K562 (cell line): ENCODE measurements at places on chromosomes 3 and 15.

DNA sequence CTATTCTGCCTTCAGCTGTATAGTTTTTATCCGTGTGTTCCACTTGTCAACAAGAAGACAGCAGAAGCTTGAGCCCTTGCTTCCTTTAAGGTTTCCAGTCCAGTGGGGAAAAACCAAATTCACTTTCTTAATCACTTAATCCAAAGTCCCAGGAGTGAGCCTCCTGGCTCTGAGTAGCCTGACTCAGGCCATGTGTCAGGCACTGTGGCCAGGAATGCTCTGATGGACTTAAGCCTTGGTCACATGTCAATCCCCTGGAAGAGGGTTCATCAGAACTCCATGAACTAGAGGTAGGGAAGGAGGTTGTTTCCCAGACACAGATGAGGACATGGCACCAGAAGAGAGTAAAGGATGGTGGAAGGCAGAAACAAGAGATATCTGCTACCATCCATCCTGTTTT is 8.8 kb downstream of the VIPR1 start:
- DNase-seq, result no peak

- DNase-seq, result no peak
Observed at GRCh38 chr3:15452961-15453360, 25.6 kb downstream of the EAF1 start.

- no peak for DNase-seq
Observed at GRCh38 chr3:141348837-141349236, 19.5 kb upstream of the ZBTB38 start.

DNA sequence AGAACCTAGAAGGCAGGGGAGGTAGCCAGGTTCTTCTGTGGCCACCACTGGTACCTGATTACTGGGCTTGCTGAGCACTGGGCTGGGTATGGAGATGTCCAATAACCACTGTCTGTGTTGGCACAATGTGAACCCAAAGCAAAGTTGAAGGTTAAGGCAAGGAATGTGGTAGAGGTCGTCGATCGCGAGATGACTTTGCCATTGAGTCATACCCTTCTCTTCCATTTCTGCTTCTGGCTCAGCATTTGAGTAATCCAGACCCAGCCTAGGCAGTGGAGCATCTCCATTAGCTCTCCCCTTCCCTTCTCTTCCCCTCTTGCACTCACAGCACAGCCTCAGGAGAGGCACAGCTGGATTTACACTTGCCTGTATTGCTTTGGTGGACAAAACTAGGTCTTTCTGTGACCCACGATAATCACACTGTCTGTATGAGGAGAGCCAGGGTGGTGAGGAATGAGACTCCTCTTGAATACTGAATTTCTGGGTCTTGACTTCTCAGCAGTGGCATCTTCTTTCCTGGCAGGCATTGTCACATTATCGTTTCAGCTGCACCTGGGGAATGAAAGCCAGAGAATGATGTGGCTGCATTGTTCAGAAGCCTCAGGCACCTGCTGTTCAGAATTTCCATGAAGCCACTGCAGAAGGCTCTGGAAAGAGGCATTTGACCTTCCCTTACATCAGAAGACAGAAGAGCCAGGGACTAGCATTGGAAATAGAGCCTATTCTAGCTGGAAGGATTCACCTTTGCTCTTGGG is 272.6 kb downstream of the PDCD6IP start:
- DNase-seq, result no peak

DNA sequence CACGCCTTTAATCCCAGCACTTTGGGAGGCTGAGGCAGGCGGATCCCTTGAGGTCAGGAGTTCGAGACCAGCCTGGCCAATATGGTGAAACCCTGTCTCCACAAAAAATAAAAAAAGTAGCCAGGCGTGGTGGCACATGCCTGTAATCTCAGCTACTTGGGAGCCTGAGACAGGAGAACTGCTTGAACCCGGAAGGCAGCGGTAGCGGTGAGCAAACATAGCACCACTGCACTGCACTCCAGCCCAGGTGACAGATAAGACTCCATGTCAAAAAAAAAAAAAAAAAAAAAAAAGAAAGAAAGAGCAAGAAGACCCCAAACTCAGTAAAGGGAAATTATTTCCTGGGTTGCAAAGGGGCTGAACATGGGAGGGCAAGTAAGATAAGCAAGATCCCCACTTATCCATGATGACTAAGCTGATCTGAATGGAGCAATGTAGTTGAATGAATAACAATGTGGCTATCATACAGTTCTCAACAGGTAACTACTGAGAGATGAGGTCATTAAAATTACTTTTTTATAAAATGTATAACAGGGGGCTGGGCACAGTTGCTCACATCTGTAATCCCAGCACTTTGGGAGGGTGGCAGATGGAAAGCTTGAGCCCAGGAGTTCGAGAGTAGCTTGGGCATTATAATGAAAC is 46.0 kb downstream of the RBM15B start:
- DNase-seq, result no peak

DNA sequence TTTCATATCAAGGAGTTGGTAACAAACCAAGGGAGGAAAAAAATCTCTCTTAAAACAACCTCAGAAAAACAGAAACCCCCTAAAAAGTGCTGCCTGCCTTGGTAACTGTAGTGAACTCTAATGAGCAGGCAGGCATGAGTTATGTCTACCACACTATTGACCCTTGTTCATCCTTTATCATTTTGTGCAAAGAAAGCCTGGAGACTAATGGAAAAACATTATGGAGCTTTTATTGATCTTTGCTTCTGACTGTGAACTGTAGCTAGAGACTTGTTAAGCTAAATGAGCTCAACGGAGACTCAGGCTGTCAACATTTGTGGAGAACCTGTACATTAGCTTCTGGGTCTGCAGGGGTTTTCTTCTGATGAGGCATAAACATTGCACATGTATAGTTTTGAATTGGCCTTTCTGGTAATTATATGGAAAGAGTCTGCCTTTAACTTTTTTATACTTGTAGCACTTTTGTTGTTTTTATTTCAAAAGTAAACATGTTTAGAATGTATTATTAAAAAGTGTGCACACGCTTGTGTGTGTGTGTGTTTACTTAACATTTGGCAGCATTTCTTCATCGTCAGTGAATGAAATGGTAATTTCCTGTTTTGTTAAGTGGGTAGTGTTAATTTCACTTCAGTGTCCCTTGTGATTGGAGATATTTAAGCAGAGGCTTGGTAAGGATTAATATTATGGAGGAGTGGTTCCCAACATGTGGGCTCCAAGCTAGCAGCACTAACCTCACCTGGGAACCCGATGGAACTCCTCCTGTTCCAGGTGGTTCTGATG is 15.9 kb upstream of the SPTSSB start:
- no peak for DNase-seq

- no peak for DNase-seq
Observed at GRCh38 chr3:133649486-133650068, 12.2 kb downstream of the TOPBP1 start.

GRCh38 chr3:175003590-175003989 is 144.5 kb downstream of the NAALADL2 start:
- no peak for DNase-seq

GRCh38 chr3:72380193-72380592 is 468.1 kb downstream of the SHQ1 start:
- DNase-seq, result no peak

- DNase-seq, result no peak
Observed at GRCh38 chr3:10780922-10781321, 35.1 kb upstream of the SLC6A11 start.

GRCh38 chr3:89912031-89912430 is 804.6 kb downstream of the EPHA3 start:
- no peak for DNase-seq

DNA sequence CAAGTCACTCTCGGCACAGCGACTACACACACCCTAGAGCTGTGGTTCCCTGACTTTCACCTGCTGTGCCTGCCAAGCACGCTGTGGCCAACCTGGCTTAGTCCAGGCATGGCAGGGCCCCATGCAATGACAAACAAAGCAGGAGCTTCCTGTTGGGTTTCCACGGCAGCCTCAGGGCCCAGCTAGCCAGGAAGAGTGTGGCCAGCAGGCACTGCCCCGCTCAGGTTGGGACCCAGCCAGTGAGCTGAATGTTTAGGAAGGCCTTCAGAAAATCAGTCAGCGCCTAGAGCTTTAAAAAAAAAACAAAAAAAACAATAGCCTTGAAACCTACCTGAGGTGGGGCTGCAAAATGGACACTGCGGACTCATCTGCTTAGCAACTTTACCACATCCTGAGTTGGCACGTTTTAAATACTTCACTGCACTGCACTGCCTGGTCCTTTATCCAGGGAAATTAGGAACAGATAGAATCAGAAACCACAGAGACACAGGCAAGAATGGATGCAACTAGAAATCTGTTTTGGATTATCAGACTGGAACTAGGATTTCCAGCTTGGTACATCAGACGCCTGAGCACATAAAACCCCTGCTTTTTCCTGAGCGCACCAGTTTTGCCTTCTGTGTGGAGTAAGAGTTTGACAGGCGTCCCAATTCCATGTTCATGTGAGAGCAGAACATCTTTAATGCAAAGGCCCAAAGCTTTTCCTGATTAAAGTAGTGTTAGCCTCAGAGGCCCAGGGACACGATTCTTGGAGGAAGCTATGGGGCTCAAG is 36.2 kb upstream of the LDHAL6B start:
- no peak for DNase-seq

GRCh38 chr15:101204739-101205535 is 46.9 kb downstream of the CHSY1 start:
- DNase-seq, result no peak

DNA sequence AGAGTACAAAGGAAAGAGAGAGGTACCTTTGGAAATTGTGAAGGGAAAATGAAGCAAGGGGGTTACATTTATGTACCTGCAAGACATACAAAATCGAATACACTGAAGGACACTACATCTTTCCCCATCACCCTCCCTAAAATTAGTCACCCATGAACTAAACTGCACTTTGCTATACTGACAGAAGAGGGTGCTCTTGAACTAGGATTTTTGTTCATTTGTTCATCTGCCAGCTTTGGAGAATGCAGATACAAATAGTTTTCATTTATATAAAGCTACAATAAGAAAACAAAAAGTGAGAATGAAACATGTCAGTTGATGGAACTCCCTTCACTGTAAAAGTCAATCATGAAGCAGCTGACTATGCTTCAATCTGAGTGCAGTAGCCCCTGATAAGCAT is 55.7 kb downstream of the PCCB start:
- no peak for DNase-seq

- no peak for DNase-seq
Observed at GRCh38 chr3:103158183-103158582, 723.4 kb downstream of the ZPLD1 start.

GRCh38 chr15:99312228-99312627 is 60.9 kb downstream of the LRRC28 start:
- peak; percentile 28 for DNase-seq

GRCh38 chr15:92011611-92012367 is 158.3 kb downstream of the SLCO3A1 start:
- no peak for DNase-seq

- no peak for DNase-seq
Observed at GRCh38 chr15:31086344-31086743, 15.2 kb downstream of the TRPM1 start.

DNA sequence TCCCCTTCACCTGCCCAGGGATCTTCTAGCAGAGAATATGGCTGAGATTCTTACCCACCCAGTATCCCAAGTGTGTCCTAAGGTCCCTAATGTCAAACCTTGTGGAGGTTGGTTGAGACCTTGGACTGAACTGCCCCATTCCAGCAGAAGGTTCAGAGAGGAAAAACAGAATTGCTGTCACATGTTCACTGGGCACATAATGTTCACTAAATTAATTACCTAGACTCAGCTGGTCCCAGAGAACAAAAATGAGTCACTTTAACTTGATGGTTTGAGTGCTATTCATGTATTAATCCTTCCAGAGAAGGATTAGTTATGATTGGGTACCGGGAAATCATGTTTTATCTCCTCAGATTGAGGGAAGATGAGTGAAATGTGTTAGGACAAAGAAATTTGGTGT is 171.3 kb upstream of the GADL1 start:
- no peak for DNase-seq

DNA sequence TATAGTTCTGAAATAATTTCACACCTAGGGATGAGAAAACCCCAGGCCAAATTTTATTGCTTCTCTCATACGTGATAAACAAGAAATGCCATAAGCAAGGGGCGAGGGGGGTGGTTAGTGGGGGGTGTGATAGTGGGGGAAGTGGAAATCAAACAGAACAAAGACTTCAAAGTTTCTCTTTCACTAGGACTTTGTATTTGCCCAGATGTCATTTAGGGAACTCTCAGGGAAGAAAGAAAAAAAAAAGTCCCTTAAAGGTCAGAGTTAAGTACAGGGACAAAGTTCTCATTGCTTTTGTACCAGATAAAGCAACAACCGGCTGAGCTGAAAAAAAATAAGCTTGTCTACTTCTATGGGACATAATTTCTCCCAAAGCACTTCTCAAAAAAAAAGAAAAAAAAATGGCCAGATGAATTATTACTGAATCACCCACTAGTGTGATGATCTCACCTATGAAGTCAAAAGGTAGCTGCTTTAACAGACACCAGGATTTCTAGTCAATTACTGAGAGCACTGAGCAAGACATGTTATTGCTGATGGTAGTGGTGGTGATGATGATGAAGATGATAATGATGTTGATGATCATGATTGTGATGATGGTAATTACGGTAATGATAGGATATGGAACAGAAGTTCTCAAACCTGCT is 56.2 kb downstream of the FHIT start:
- no peak for DNase-seq

- DNase-seq, result peak; percentile 94
Observed at GRCh38 chr3:46812237-46812791, 50.9 kb downstream of the MYL3 start.

DNA sequence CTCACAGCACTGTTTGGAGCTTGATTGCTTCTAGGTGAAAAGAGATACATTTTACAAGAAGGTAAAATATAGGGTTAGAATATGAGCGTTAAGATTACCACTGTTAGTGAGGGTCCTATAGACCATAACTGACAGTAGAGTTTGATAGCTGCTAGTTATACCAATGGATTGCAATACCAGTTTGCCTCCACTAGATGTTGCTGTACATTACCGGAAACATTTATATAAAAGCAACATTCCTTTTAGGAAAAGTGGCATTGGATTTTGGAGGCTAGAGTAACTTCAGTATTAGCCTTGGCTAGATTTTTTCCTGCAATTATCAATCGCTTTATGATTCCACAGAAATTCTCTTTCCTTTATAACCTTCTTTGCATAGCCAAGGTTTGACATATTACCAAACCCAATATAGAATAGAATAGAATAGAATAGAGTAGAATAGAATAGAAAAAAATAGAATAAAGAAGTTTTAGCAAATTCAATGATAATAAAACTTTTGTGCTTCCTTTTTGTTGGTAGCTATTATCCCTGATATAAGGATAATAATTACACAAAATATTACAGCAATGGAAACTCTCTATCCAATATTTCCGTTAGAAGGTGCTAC is 1093.6 kb upstream of the ALCAM start:
- DNase-seq, result no peak

DNA sequence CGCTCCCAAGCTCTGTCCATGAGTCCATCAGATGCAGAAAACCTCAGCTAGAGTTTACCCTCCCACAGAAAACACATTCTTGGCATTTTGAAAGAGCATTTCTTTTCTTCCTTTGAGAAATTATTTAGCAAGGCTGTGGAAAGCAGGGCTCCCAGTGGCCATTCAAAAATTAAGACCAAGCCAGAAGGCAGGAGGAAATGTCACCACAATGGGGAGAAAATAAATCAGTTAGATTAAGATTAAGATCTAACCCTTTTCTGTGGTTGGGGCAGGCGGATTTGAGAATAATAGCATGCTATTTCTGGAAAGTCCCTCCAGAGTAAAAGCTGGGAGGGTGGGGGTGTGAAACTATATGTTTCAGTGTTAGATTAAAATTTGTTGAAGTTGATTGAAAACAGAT is 20.2 kb downstream of the LRIG1 start:
- no peak for DNase-seq

GRCh38 chr3:21682206-21682605 is 68.8 kb downstream of the ZNF385D start:
- no peak for DNase-seq

GRCh38 chr3:20324664-20325478 is 138.9 kb upstream of the SGO1 start:
- peak; percentile 68 for DNase-seq
